Suppressor macrophage treated with lipopolysaccharide for 1 hour (primary cell): ENCODE measurements at places on chromosomes 6 and 20.

- peak; percentile 65 for DNase-seq
These were observed 87.7 kb downstream of the TMEM242 start for GRCh38 chr6:157235600-157236039.

GRCh38 chr6:157505912-157506491, 125.0 kb downstream of the ZDHHC14 start:
- no peak for DNase-seq

GRCh38 chr20:1816384-1817381, 78.5 kb upstream of the SIRPA start:
- DNase-seq = peak; percentile 29

- DNase-seq = no peak
These were observed 12.5 kb downstream of the NELFCD start for GRCh38 chr20:58993332-58994248.

DNA sequence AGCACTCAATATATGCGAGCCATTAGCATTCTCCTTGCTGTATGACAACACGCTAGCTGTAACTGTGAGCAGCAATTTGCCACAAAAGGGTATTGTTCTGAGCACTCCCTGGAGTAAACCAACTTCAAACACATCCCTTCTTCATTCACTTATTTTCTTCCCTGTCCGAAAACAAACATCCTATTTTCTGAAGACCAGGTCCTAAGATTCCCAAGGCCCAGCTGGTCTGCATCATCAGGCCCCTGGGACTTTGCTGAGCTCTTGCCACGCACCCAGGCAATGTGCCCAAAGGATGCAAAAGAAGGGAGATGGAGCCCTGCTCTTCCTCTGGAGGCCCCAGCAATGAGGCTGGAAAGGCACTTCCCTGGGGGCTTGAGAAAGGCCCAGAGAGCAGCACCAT, 118.1 kb downstream of the PREX1 start:
- DNase-seq = no peak

DNA sequence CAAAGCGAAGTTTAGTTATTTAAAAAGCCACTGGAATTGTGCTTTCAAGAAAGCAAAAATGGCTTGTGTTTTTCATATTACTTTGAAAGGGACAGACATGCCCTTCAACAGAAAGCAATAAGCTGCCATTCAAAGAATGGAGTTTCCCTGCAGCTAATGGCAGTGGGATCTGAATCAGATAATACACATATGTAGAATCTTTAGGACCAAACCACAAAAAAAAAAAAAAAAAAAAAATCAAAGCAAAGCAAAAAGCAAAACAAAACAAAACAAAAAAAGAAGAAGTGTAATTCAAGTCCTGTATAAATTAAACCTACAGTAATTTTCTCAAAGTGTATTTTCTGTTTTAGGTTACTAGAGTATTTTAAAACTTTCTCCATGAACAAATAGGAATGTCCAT, 63.6 kb upstream of the ZNF217 start:
- DNase-seq = peak; percentile 76

DNA sequence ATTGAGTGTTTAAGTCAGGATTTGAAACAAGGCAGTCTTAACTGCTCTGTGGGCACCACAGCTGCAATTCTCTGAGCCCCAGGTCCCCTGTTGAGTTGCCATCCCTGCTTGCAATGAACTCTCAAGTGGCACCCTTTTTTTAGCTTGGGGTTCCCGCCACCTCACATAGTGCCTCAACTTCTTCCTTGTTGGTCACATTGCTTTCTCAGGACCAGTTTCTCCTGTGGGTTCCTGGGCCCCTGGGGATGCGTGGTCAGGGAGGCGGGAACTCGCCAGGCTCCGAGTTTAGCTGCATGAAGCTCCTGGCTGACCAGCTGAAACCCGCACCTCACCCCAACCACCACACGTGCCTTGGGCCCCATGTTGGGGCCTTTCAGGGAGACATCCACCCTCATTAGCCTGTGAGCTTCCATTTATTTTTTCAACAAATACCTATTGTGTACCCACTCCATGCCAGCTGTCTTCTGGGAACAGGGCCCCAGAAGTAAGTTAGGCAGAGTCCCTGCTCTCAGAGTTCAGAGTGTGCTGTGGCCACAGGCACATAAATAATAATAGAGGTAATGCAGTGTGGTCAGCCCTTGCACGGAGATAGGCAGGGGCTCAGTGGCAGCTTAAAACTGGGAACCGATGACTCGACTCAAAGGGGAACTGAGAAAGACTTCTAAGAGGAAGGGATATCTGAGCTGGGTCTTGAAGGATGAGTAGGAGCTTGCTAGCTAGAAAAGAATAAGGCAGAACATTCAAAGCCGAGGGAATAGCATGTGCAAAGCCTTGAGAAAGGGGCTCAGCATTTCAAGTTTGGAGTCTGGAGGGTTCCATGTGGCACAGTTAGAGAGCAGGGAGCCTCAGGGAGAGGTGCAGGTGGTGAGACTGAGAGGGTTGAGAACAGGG, 33.9 kb upstream of the FAM83D start:
- peak; percentile 4 for DNase-seq

DNA sequence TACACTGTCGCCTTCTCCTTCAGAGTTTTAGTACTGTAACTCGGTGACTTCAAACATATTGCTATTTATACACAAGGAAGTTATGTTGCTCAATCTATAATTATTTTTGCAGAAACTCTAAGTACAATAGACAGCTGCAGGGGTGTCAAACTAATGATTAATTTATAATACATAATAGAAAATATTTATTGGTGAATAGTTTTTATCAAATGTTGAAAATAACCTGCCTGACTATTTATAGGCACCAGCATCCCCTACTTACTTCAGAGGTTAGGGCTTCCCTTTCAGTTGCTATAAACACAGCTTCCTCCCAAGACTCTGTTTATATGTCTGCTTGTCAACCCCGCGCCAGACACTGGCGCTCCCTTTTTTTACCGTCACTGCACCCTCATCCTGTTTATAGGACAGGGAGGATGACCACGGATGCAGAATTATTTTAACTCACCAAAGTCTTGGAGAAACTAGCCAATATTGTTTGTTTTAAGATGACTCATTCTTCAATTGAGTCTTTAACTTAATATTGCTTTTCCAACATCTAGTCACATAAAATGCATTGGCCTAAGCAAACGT, 225.0 kb downstream of the ALDH8A1 start:
- DNase-seq = peak; percentile 54

GRCh38 chr20:41133709-41134361, 3.5 kb upstream of the PLCG1 start:
- peak; percentile 52 for DNase-seq

GRCh38 chr6:86937219-86938079, at the start of gene HTR1E:
Gene HTR1E, plus strand, starts transcription at chr6:86937528. Its CDS starts 77,807 bp downstream, at chr6:87015335.
- no peak for DNase-seq

GRCh38 chr20:43846516-43846905, 68.1 kb upstream of the TOX2 start:
- DNase-seq = no peak

- no peak for DNase-seq
These were observed 470.4 kb upstream of the SLC35B3 start for GRCh38 chr6:8905757-8906156.

DNA sequence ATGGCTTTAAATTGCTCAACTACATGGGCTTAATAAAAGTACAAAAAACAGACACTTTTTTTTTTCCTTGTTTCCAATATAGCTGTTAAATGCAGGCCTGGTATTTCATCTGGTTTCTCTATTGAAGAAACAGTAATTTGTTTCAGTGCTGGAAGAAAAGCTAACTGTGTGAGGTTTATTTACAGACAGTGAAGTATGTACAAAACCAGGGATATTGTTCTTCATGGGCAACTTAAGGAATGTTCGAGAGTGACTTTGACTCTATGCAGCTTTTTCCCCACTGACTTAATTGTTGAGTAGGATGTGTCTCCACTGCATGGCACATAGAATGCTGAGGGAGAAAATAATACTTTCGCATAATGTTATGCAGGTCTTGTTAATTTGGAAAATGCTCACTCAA, 31.0 kb upstream of the PRL start:
- no peak for DNase-seq
